ENCODE measurements at places on chromosomes 16 and 17.

- no peak for DNase-seq
Measured at GRCh38 chr17:46785696-46786095, 32.8 kb downstream of the WNT3 start.

- DNase-seq = no peak
Measured at GRCh38 chr17:42618442-42619150, 9.1 kb downstream of the TUBG1 start.

DNA sequence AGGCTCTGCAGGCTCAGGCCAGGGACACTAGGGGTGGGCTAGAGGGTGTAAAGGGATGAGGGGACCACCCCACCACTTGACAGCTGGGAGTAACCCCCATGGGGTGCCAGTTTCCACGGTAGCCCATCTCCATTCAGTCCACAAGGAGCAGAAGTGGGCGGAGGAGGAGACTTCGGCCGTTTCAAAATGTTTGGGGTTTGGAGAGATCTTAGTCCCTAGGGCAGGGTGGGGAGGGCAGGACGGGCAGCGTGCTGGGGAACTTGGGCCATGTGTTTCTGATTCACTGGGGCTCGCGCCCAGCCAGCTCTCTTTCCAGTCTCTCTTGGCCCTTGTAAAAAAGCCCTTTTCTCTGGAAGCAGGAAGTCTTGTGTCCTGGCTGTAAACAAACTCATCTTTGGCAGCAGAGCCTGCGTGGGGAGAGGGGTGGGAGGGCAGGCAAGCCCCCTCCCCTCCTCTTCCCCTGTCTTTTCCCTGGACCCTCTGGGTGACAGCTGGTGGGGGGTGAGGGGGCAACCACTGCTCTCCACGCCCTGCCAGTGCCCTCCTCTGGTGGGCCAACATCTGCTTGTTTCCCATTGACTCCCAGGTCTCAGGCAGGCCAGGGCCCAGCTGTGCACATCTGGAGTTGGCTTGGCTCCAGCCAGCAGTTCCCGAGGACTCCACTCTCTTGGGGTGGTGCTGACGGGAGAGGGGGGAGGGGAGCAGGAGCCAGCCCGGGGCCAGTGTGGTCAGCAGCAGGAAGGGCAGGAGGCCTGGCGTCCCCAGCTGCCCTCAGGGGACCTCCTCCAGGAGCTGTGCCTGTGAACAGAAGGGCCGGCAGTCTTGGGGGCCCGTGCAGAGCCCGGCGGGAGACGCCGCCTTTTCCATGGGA, 8.1 kb downstream of the CYGB start:
- DNase-seq = no peak

GRCh38 chr17:44794851-44795413, 35.2 kb downstream of the GJC1 start:
- no peak for DNase-seq

DNA sequence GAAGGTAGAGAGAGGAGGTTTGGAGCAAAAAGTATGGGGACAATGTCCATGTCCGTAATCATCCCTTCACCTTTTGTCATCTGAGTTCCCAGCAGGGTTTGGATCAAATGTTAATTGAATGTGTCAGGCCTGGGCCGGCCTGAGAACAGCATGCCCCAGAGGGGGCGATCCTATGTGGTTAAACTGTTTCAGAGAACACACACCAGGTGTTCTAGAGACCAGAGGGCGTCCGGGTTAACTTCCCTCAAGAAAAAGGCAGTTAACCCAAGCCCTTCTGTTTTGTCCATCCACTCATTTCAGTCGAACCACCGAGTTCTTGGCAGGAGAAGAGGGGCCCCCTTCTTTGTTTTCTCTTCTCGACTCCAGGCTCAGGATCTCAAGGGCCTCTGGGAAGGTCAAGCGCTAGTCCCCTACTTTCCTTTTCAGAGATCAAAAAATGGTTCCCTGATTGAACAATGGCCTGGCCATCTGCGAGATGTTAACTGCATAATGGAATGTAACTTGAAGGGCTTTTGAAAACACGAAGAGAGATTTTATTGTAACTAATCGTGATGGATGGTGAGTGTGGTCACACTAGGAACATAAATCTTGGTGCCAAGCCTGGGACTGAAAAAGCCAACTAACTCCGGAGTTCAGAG, 142.5 kb downstream of the IRX3 start:
- DNase-seq = no peak

DNA sequence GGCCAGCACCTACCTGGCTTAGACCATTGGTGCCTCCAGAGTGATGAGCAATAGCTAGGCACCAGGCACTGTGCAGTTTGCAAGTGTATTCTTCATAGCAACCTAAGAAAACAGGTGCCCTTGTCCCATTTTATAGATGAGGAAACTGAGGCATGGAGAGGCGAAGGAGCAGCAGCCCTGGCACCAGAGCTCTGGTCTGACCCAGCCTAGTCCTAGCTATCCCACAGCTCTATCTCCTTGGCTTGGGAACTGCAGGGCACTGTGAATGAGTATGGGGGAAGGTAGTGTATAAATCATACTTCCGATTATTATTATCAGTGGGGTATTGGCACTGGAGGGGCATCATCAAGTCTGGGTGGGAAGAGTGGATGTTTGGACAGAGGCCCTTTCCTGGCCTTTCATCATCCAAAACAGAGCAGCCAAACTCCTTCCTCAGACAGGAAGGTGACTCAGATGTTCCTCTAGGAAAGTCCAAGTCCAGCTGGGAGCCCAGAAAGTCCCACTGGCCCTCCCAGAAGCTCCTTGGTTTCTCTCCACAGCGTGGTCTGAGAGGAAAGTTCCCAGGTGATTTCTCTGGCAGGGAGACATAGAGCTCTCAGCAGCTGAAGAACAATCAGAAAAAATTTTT, 32.0 kb upstream of the PLLP start:
- no peak for DNase-seq

Data from stimulated activated naive CD8-positive, alpha-beta T cell treated with anti-CD3 and anti-CD28 coated beads, Interleukin-15, Interleukin-2, amounts not matched to agents 100 U/mL and 50 U/mL, for 24 hours (primary cell).